NCI-H2081 treated with DMSO at 0.1 percent for 48 hours (cell line): ENCODE measurements at places on chromosomes 16 and 17.

DNA sequence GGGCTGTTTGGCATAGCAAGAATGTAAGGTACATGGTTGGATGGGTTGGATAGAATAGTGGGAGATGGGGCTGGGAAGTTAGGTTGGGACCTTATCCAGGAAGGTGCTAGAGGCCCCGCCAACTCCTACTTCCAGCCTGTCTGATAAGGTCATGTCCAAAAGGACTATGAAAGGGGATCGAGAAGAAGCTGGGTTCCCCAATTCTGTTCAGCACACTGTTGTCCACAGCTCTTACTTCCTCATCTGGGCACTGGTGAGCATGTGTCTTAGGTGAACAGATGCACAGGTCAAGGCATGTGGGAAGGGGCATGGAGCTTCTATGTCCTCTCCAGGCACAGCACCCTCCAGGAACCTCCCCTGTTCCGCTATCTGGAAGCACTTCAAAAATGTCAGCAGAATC is 5.6 kb upstream of the ULK2 start:
- no peak for DNase-seq

- peak; percentile 18 for DNase-seq
These were observed 84.9 kb downstream of the TBC1D16 start for GRCh38 chr17:79950751-79951150.

DNA sequence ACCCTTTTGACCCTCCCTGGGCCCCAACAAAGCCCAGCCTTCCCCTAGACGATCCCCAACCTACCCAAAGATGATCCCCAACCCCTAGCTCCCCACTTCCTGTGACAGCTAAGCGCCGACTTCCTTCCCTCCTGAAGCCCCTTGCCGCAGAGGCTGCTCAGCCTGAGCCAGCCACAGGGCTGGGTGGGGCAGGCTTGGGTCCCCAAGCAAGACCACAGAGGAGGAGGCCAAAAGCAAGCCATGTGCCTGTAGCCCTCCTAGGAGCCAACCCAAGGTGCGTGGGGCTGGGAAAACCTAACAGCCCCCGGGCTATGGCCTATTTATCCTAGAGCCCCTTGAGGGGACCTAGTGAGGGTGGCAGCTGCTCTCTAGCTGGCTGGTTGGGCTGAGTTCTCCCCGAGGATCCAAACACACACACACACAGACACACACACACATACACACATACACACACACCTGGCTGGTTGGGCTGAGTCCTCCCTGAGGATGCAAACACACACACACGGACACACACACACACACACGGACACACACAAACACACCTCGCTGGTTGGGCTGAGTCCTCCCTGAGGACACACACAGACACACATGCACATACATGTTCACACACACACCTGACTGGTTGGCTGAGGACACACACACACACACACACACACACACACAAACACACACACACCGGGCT is 4.8 kb downstream of the ARRB2 start:
- no peak for DNase-seq

DNA sequence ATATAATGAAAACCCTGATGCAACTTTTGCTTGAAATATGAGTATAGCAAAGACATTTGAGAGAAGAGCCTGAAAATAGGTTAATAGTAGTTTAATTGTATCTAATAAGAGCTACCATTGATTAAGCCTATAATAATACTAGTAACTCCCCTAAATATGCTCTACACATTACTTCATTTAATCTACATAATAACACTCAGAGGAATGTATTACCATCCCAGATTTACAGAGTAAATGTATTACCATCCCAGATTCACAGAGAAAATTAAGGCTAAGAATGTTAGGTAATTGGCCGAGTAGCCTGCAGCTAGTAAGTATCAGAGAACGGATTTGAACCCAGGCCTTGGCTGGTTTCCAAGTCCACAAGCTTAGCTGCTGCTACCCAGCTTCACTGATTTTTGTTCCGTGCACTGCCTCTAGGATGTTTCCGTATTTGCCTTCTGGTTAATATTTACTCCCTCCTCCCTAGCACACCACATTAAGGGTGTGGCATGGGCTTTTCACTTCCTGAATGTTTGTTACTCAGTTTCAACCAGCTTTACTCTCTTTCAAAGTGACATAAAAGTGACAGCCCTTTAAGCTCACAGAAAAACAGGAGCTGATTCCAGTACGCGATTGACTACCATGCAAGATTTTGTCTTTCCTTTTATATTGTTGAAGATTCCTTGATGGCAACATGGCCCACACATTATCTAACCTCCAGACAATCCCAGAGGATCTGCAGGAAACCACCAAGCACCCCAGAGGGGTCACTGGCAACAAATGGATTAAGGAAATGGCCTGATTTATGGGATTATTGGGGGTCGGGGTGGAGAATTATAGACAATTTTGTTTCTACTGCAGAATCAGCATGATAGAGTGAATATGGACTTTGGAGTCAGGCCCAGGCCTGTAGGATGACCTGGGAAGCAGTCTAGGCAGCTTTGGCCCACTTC is 26.7 kb upstream of the TOX3 start:
- no peak for DNase-seq

GRCh38 chr17:68343976-68344375 is 52.7 kb downstream of the ARSG start:
- no peak for DNase-seq

GRCh38 chr16:50747207-50747956 is 5.5 kb downstream of the CYLD start:
- DNase-seq = no peak

- DNase-seq = no peak
These were observed 233.4 kb downstream of the STX8 start for GRCh38 chr17:9342225-9342624.

DNA sequence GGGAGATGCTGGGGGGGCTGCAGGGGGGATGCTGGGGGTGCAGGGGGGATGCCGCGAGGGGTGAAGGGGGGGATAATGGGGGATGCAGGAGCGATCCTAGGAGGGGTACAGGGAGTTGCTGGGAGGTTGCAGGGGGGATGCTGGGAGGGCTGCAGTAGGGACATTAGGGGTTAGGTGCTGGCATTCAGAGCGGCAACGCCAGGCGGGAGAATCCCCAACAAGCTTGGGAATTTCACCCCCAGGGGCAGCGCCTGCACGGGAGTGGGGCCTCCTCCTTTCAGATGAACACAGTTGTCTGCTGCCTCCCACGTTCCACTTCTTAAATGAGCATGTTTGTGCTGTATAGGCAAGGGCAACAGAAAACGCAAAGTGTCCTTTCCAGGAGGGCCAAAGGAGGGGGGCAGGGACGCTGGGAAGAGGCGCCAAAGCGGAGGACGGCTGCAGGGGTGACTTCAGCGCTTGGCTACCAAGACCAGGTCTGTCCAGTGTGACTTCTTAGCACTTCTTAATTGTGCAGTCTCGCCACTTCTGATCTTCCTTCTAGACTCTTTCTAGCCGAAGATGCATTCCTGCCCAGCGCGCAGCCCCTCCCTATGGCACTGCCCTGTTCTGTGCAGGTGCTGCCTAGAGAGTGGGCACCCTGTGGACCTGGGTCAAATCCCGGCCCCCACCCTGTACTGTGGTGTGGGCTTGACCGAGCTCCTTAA is 2.0 kb upstream of the SLC6A4 start:
- no peak for DNase-seq

DNA sequence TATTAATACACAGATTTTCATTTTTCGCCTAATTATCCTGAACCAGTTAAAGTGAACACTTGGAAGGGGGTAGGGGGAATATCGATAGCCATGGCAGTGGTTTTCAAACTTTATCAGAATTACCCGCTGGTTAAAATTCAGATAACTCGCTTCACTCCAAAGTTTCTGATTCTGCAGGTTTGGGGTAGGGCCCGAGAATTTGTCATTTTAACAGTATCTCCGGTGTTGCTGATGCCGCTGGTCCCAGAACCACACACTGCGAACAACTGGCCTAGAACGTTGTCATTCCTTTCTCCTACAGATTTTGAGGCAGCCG is 313 bp upstream of the NSRP1 start:
- DNase-seq = no peak
